Stimulated activated CD8-positive, alpha-beta memory T cell treated with anti-CD3 and anti-CD28 coated beads, Interleukin-7, amount 100 ng/mL, for 4 hours (primary cell): ENCODE measurements at places on chromosomes 1 and 21.

GRCh38 chr21:46229133-46229922 is 754 bp upstream of the LSS start:
- DNase-seq, result peak; percentile 40

DNA sequence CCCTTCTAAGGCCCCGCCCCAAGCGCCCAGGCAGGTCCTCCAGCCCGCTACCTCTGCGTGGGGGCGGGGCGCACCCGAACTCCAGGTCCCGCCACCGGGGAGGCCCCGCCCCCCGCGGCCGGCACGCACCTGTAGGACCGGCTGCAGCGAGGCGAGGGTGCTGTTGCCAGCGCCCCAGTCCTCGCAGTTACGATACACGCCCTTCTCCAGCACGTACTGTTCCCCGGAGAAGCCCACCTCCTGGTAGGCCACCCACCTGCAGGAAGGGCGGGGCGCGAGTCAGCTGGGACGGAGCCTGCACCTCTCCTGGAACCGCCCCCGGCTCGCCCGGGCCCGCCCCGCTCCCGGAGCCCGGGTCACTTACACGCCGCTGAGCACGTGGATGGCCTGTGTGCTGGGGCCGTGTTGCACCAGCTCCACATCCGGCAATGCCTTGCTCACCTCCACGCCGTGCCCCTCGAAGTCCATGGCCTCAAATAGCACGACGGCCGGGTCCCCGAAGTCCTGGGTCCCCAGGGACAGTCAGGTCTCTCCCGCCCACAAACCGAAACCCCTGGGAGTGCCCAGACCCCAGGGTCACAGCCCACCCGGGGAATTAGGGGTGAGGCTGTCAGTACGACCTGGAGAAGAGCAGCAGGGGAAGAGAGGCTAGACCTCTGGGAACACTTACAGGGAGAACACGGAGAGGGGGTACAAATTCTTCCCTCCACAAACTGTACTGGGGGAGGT is 17.3 kb downstream of the CRYBG2 start:
- peak; percentile 84 for DNase-seq

GRCh38 chr1:37901191-37901892 is 42.0 kb upstream of the MTF1 start:
- DNase-seq, result no peak

DNA sequence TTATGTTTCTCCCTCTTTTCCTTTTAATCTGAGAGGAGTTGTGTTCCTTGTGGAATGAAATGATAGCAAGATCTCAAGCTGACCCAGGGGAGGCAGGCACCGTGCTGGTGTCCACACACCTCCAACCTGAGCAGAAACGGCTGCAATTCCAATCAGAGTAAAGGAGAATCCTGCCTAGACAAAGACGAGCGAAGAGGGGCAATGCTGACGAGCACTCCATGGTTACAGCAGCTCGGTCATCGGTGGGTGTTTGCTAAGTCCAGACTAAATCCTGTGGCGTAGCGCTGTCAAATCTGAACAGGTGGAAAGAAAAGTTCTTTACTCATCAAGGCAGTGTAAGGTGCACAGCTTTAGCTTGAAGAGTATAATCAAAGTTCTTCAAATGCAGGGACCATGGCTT is 74.8 kb downstream of the PLD5 start:
- DNase-seq, result no peak

DNA sequence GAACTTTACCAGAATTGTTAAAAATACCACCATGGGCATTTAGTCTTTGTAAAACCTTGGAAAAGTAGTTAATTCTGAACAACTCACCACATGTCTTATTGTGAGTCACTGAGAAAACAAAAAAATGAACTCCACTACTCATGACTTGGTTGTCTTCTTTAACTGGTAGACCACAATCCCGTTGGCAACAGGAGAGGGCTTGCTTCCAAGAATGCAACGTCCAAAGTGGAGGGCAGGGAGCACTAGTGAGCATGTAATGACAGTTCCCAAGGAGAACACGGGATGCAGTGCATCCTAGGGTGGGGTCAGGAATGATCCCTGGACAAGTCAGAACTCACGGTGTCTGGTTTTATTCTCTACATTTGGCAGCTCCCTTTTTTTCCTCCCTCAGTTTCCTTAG is 15.2 kb upstream of the HMCN1 start:
- no peak for DNase-seq

DNA sequence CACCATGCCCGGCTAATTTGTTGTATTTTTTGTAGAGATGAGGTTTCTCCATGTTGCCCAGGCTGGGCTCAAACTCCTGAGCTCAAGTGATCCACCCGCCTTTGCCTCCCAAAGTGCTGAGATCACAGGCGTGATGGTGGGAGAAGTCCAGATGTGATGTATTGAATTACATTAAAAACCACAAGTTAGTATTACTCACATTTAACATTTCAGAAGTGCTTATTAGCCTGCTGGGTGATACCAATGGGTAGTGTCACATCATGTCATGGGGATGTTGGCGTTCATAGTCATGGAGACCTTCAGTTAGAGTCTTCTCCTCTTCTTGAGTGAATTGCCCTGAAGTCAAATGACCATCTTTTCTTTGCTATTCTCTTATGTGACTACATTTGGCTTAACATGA is 63.6 kb upstream of the VAMP3 start:
- DNase-seq, result no peak

- DNase-seq, result no peak
These were observed 7.6 kb upstream of the CPT2 start for GRCh38 chr1:53189061-53189460.

DNA sequence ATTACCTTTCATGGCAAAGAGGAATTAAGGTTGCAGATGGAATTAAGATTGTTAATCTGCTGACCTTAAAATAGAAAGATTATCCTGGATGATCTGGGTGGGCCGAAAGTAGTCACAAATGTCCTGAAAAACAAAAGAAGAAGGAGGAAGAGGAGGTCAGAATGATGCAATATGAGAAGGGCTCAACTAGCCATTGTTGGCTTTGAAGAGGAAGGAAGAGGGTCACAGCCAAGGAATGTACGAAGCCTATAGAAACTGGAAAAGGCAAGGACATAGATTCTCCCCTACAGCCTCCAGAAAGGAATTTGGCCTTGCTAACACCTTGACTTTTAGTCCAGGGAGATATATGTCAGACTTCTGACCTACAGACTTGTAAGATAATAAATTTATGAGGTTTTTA is 39.4 kb upstream of the FMOD start:
- no peak for DNase-seq
